NCI-H1105 (cell line): ENCODE measurements at places on chromosomes 6 and 20.
A peak's percentile ranks its signal among the peaks of the same experiment; 100 is the strongest.

GRCh38 chr6:166775180-166775922 is 148.3 kb upstream of the RPS6KA2 start:
- peak; percentile 89 for DNase-seq

- peak; percentile 40 for DNase-seq
These were observed 622 bp upstream of the KIZ start for GRCh38 chr20:21125072-21125848.

DNA sequence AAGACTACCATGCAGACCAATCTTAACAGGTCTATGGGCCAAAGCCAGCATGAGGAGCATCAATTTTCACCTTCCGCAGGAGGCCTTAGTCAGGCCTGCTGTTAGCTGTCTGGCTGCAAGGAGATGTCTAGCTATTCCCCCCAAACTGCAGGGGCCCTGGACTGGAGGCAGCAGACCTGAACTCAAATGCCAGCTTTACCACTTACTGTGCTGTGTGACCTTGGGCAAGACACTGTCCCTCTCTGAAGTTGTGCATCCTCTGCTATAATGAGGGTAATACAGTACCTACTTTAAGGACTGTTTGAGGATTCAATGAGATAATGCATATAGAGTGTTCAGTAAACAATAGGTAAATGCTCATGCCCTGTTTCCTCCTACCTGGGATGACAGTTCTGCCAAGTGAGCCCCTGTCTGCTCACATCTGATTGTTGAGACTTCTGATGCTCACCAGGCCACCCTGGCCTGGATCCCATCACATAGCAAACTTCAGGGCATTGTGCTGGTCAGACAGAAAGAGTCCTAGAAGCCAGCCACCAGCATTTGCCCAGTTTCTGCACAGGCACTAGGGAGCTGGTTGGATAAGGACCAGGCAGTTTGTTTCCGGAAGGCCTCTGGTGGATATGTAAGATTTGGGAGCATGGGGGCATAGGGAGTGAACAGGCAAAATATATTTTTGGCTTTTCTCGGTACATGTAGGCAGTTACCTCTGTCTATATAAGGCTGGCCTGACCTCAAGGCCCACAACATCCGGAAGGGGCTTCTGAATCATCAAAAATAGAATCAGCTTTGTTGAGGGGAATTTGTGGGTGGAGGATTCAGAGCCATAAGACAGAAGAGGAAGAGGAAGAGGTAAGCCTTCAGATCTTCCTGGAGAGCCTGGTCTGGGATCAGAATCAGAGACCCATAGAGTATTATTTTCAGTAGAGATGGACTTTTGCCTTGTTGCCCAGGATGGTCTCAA is 2.3 kb upstream of the OCSTAMP start:
- DNase-seq: no peak

- no peak for DNase-seq
These were observed 777.8 kb downstream of the TBC1D32 start for GRCh38 chr6:120556491-120556890.

DNA sequence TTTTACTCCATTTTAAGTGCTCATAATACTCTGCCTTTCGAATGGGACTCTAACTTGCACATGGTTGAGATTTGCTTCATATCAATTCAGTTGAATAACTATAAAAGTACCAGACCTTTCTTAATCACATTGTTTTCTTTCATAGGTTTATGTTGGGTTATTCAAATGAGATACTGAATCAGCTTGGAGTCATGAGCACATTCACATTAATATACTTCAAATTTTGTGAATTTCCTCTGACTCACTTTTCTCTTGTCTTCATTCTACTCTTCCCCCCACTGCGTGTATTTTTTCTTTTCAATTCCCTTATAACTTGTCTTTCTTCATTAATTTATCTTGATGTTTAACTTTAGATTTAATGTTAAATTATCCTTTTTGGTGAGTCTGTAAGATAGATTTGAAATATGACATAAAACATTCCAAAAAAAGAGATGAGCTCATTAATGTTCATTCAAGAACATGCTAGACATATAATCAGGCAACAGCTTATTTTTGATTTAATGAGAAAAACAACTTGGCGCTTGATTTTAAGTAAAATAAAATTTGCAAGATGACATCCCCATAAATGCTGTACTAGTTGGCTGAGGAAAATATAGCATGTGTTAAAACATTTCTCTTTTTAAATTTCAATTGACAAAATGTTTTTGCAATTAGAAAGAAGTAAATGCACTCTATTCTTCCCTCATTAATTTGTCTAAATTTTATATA is 736.0 kb downstream of the CD109 start:
- DNase-seq: no peak

- no peak for DNase-seq
These were observed 32.7 kb upstream of the MRPS10 start for GRCh38 chr6:42250274-42250931.

GRCh38 chr6:7060769-7061516 is 46.8 kb upstream of the RREB1 start:
- DNase-seq: no peak

- no peak for DNase-seq
These were observed 50.4 kb downstream of the HMGCLL1 start for GRCh38 chr6:55528624-55529023.

DNA sequence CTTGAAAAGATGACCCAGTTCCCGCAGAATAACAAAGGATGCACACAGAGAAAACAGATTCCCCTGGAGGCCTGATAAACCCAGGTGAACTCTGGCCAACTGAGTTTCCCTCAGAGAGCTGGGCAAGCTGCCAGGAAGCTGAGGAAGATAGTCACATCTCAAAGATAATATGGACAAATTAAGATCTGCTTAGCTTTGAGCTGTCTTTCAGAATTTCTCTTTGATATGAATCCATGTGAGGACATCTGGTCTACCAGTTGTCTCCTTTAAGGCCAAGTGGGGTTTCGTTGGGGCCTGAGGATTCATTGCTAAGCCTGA is 59.5 kb downstream of the ID4 start:
- DNase-seq: no peak

- DNase-seq: no peak
These were observed 49.8 kb upstream of the FANCE start for GRCh38 chr6:35402136-35402855.

DNA sequence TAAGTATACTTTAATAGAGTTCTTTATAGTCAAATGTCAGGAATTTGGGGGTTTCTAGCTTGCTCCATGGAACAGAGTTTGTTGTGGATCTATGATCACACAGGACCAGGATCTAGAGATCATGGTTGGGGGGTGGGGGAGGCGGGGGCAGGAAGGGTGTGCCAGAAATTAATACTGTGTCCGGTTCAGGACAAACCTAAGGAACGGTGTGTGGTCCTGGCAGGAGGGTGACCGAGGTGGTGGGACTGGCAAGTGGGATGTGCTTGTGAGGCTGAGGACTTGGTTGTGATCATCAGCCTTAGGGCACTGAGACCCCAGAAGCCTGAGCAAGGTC is 27.9 kb downstream of the GSTA3 start:
- DNase-seq: no peak

GRCh38 chr20:50848341-50848808 is 53.5 kb downstream of the BCAS4 start:
- no peak for DNase-seq

DNA sequence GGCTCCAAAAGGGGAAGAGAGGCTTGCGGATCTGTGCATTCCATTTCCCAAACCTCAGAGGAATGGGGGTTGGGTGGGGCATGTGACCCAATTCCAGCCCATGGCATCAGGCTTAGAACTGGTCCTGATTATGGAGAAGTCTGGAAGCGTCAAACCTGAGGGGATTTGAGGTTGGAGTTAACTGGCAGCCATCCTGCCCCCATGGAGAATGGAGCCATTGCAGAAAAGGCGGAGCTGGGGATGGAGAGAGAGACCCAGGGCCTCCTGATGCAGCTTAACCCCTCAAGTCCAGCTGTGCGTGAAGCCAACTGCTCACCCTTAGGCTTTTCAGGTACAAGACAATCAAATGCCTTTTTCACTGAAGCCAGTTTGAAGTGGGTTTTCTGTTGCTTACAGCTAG is 9.9 kb upstream of the SDCBP2 start:
- no peak for DNase-seq

DNA sequence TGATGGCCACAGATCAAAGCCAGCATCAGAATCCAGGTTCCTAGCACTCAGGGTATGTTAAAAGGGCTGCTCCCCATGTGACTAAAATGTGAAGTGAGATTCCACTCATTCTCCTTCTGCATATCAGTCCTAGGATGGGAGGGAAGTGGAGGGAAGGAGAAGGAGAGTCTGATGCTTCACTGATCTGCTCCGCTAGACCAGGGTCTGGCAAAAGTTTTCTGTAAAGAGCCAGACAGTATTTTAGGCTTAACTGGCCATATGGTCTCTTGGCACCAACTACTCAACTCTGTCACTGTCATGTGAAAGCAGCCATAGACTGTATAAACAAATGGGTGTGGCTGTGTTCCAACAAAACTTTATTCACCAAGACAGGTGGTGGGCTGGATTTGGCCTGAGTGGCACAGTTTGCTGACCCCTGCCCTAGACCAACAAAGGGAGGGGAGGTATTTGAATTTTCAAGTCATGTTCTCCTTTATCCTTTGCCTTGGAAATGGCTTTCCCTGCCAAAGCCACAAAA is 22.6 kb downstream of the GHRH start:
- DNase-seq: no peak

DNA sequence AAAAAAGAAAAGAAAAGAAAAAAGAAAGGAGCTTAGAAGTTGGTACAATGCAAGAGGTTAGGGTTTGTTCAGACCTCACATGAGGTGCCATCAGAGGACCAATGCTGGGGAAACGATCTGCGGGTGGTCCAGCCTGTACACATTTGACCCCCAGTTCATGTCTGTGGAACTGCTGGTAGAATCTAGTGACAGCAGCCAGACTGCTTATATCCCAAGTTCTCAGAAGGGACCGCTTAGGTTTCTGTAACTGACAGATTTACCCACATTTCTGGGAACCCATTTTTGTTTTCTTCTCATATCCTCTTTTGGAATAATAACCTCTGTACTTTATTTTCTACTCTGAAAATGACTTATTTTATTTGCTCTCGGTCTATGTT is 4.7 kb downstream of the PPP1R18 start:
- DNase-seq: no peak

DNA sequence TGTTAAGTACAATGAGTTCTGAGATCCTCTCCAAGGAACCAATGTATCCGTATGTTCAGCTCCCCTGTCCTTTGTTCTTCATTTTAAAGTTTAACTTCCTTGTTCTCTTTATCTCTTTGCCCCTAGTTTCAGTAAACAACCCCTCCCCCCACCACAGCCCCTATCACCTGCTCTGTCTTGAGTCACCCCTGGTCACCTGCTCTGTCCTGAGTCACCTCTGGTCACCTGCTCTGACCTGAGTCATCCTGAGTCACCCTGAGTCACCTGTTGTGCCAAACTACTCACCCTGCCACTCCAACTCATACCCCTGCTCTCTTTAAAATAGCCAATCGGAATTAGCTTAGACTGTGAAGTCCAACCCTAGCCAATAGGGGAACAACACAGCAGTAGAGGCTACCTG is 288.7 kb upstream of the CDYL start:
- no peak for DNase-seq

DNA sequence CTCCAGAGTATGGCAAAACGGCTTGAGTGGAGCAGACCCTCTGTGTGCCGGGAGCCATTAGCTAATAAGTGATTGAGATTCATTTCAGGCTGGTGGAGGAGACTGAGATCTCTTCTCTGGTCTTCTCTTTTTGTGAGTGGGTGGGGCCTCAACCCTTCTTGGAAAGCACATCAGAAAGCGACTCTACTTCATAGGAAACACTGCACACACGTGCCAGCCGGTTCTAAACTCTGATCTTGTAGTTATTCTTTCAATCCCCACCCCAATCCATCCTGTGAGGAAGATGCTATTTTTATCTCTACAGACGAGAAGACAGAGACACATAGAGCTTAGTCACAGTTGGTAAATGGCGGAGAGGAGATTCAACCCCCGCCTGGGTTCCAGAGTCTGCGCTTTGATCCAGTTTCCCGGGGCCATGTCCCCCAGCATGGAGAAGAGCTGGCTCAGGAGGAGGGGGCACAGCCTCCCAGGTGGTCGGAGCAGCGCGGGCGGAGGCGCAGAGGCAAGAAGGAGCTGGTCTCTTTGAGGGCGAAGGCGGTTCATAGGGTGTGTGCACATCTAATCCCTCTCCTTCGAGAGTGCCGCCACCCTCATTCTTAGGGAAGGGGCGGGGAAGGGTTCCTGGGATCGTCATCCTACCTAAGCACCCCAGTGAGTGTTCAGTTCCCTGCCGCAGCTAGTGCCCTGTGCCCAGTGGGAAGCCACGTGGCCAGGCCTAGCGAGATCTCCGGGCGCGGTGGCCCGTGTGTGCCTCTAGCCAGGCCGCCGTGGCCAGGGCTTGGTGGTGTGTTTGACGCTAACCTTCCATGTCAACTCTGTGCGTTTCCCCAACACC is 49.0 kb upstream of the TAGAP start:
- no peak for DNase-seq

GRCh38 chr6:120278689-120279396 is 929.3 kb upstream of the MAN1A1 start:
- no peak for DNase-seq

- DNase-seq: no peak
These were observed 70.4 kb downstream of the PLAGL1 start for GRCh38 chr6:143937668-143937970.

DNA sequence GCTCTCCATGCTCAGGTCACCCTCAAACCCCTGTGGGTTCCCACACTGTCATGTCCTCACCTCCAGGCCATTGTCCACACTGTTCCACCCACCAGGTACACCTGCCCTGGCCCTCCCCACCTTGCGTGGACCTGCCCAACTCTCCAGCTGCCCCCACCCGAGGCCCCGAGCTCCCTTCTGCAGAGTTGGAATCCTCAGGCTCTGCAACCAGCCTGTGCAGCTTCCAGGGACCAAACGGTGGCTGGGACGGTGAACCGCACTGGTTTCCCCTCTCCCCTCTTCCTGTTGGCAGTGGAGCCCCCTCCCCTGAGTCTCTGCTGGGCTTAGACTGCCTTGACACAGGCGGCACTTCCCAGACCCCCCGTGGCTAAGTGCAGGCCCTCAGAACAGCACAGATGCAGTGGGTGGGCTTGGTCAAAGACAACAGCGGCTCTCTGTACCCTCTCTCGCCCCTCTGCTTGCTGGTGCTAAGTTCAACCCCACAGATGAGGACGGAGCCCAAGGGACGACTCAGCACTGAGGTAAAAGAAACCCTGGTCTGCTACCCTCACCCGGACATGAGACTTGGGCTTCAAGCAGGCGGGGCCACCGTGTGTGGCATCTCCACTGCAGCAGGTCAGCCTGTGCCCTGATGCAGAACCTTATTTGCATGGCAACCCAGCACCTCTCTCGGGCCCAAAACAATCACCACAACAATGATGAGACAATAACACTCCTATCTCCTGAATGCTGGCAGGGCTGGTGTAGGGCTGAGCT is 11.0 kb downstream of the ZBP1 start:
- no peak for DNase-seq

DNA sequence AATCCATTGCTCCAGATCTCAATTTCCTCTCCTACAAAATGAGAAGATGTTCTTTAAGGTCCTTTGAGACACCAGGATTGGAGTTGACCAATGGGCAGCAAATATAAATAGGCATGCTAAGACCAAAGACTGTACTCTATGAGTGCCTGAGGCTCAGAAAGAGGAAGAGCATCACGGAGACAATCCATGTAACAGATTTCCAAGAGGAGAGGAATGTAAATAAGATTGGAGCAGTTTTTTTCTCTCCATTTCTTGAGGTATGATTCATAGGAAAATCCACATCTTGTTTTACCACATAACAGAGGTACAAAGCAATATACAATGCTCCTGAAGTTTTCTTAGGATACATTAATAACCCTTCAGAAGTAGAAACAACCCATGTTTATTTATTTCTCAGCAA is 109.8 kb downstream of the UBE3D start:
- no peak for DNase-seq

- peak; percentile 37 for DNase-seq
These were observed 9.7 kb upstream of the SLCO4A1 start for GRCh38 chr20:62632575-62633090.
